Bone marrow (tissue), 2 donors: ENCODE measurements at places on chromosomes 6 and 20.
A peak's percentile ranks its signal among the peaks of the same experiment; 100 is the strongest.

- DNase-seq, result peak; percentile 91
Observed at GRCh38 chr20:51541189-51542032, 1.1 kb downstream of the NFATC2 start.

DNA sequence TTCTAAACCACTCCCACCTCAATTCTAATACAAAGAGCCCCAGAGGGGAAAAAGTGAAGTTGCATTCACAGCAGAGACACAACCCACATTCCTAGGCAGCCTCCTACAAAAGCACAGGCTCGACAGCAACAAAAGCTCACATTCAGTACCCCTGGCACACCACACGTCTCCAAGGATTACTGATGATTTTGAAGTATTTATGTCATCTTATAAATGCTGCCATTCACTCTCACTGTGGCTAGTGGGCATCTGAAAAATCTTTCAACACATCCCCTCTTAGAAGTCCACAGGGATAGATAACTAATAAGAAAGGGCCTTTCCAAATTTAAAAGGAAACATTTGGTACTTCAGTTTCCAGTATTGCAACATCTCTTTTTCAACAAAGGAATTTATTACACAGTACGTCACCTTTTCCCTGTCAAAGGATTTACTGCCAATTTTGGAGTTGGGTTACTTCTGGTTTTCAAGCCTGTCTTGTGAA, 146.7 kb downstream of the TASP1 start:
- DNase-seq, result no peak

GRCh38 chr6:52571099-52571755, 5.6 kb downstream of the TRAM2 start:
- DNase-seq, result no peak

GRCh38 chr6:56688521-56688920, 45.8 kb upstream of the DST start:
- no peak for DNase-seq

GRCh38 chr6:136795386-136795785, 3.1 kb upstream of the MAP3K5 start:
- DNase-seq, result no peak

- no peak for DNase-seq
Observed at GRCh38 chr6:169190144-169190584, 63.5 kb downstream of the THBS2 start.

GRCh38 chr6:130602151-130602770, 224.9 kb upstream of the SMLR1 start:
- DNase-seq, result no peak

DNA sequence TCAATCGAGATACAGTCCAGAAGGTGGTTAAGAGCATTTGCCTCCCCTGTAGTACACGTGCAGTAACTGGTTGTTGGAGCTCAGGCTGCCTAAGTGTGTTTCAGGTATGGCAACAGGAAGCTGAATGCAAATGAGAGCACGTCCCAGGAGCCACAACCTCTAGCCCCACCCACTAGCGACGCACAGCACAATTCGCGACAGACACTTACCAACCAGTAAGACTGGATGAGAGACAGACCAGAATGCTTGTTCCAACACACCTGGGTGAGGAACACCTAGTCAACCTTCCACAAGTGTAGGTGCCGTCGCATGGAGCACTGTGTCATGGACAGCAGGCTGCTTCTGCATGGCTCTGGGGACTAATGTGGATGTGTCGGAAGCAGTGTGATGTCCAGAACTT, 7.2 kb upstream of the SERPINB1 start:
- no peak for DNase-seq

- DNase-seq, result no peak
Observed at GRCh38 chr6:14488180-14488579, 370.6 kb downstream of the CD83 start.

DNA sequence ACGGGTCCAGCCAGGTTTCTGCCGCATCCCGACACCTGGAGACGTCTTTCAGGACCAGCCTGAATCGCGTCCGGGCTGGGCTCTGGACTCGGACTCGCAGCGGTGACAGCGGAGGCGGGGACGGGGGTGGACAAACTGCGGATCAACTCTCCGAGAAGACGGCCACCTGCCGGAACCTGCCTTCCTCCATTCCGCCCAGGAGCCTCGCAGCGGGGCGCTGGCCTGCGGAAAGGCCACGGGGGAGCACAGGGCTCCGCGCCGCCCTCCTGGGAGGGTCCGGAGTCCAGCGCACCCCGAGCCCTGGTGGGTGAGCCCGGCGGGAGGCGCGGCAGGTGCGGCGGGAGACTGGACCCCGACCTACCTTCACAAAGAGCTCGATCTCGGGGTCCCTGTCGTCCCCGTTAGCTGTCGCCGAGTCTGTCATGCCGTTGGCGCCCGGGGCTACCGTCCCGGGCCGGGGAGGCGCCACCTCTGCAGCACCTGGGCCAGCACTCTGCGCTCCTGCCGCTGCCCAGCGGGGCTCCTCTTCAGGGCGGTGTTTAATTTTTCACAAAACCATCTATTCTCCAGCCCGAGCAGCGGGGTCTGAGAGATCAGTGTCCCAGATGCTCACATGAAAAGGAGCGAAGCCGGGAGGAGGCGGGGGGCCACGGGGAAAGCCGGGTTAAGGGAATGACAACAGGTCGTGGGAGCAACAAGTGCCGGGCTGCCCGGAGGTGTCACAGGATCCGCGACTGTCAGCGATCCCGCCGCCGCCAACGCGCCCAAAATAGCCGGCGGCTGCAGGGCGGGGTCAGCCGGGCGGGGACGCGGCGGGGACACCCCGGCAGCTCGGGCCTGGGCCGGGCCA, at the start of gene CLIC5:
Gene CLIC5, minus strand, starts transcription at position 742 of the 850 bp plus-strand sequence. Its CDS starts 318 bp downstream, at position 424.
- no peak for DNase-seq

GRCh38 chr20:43653966-43654365, 12.9 kb upstream of the MYBL2 start:
- no peak for DNase-seq

DNA sequence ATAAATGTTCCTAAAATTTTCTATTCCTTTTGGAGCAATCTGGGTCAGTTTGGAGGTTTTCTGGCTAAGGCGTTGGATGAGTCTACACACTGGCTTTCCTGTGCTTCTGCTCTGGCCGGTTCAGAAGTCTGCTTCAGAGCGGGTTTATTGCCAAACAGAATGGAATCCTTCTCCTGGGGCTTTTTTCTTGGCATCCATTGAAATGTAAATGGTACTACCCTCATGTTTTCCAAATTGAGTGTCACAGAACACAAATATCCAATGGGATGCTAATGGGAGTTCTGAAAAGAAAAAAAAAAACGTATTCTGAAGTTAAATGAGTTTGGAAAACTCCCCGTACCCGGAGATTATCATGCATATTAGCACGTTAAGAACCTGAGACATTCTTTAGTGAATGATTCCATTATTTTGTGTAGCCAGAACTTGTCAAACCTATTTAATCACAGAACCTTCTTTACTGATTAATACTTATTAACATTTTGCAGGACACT, 930.3 kb downstream of the QKI start:
- DNase-seq, result no peak
